Fibroblast of the aortic adventitia (primary cell): ENCODE measurements at places on chromosomes 5 and 9. TPM values are rescaled to one million over a fixed set of nuclear protein-coding genes. Genes with fewer than 3 reads are reported as not detected.

DNA sequence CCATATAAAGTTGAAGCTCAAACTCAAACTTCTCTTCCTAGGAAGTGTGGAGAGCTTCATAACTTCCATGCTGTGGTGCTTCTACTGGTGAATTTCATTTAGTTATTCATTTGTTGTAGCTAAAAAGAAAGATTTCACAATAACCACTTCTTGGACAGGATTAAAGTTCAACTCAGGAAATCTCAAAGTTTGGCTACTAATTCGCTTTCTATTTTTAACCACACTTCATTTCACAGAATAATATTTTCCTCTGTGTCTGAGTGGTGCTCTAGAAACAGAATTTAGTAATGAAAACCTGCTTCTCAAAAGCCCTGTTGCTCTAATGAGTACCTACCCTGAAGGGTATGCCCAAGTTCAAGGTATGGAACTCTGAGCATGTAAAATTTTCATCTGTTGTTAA is 73.9 kb downstream of the ACTBL2 start:
- peak; percentile 89 for DNase-seq

DNA sequence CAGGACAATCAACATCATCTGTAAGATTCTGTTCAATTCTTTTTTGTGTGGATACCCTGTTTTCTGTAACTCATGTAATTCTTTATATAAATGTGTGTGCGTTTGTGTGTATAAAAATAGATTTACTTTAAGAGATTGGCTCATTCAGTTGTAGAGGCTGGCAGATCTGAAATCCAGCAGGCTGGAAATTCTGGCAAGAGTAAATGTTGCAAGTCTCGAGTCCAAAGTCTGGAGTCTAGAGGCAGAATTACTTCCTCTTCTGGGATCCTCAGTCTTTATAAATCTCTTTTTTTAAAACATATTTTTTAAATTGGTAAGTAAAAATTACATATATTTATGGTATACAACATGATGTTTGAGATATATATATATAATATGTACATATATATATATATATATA is 202.1 kb upstream of the TMEM161B start:
- DNase-seq, result no peak

Gene ENTPD8
- not detected in 2 replicates for total RNA-seq

- no peak for DNase-seq
Measured at GRCh38 chr5:159241946-159242552, 21.0 kb upstream of the UBLCP1 start.

DNA sequence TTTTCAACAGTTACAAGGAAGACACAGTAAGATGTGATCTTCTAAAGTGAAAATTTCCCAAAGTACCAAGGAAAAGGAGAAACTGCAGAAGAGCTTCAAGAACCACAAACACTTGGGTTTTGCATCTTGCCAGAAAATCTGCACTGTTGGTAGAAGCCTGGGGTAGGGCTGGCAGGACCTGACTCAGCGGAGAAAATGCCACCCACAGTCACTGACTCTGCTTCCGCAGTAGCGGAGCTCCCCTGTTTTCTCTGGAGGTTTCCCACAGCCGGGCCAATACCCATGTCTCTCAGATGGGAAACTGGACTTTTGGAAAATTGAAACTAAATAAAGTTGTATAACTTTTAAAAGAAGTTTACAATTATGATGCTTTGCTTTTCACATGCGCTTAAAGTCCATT is 104.2 kb downstream of the MEF2C start:
- no peak for DNase-seq

Gene MZB1
- 0.18 TPM in 1 of 2 replicates, not detected in the other for total RNA-seq

DNA sequence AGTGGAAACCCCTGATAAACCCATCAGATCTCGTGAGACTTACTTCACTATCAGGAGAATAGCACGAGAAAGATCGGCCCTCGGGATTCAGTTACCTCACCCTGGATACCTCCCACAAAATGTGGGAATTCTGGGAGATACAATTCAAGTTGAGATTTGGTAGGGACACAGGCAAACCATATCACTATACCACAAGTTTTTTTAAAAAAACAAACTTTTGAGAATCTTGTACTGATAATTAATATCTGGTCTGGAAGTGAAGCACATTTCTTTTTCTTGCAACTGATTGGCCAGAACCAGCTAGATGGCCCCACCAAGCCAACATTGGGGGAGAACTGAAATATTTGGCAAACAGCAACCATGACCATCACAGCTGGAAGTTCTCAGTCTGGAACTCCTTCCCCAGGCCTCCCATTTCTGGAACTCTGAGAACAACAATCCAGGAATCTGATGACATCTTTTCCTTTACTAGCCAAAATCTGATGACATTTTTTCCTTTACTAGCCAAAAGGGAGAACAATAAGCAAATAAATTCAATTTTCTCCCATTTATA is 51.8 kb upstream of the CDKN2B start:
- peak; percentile 97 for DNase-seq

DNA sequence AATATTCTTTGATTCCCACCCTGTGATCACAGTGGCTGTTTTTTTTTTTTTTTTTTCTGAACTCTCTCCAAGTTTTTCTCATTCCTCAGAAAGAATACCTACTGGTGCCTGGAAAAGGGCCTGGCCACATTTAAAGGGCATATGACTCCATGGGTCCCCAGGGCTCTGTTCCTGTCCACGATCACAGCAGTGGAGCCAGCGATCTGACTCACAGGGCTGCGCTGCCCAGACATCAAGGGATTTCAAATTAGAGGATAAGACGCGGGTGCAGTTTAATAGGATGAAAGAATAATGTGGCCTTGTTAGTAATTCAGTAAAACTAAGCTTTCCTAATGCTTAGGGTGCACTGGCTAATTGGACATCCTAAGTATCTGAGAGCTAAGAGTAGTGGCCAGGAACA is 175.1 kb upstream of the MSX2 start:
- DNase-seq, result peak; percentile 55

Gene IZUMO3
- total RNA-seq, result not detected in 2 replicates

Gene SLC46A2
- not detected in 2 replicates for total RNA-seq

Gene IL13
- not detected in 2 replicates for total RNA-seq

- peak; percentile 22 for DNase-seq
Measured at GRCh38 chr9:137293482-137294090, 8.5 kb downstream of the NRARP start.

Gene ETF1
- 72.0 and 112 TPM in 2 replicates for total RNA-seq

- DNase-seq, result peak; percentile 75
Measured at GRCh38 chr5:123036391-123037103, at the start of gene PPIC. Gene PPIC (minus strand): TSS chr5:123036725. CDS start chr5:123036625, 100 bp downstream.

Gene BHMT2
- 5.0 and 6.8 TPM in 2 replicates for total RNA-seq

DNA sequence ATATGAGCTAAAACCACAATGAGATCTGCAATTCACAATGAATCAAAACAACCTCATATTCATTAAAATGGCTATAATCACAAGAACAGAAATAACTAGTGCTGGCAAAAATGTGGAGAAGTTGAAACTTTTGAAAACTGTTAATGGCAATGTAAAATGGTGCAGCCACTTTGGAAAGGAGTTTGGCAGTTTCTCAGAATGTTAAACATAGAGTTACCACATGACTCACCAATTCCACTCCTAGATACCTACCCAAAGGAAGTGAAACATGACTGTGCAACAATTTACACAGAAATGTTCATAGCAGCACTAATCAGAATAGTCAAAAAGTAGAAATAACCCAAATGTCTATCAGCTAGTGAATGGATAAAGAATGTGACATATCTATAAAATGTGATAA is 862.2 kb downstream of the DTWD2 start:
- no peak for DNase-seq

GRCh38 chr5:105878402-105878801 is 1792.3 kb downstream of the EFNA5 start:
- no peak for DNase-seq

Gene AJM1
- 1.1 and 1.3 TPM in 2 replicates for total RNA-seq

Gene MOB3B
- under 0.01 and 0.25 TPM in 2 replicates for total RNA-seq

- DNase-seq, result peak; percentile 15
Measured at GRCh38 chr9:123375469-123376132, 19.6 kb downstream of the CRB2 start.

DNA sequence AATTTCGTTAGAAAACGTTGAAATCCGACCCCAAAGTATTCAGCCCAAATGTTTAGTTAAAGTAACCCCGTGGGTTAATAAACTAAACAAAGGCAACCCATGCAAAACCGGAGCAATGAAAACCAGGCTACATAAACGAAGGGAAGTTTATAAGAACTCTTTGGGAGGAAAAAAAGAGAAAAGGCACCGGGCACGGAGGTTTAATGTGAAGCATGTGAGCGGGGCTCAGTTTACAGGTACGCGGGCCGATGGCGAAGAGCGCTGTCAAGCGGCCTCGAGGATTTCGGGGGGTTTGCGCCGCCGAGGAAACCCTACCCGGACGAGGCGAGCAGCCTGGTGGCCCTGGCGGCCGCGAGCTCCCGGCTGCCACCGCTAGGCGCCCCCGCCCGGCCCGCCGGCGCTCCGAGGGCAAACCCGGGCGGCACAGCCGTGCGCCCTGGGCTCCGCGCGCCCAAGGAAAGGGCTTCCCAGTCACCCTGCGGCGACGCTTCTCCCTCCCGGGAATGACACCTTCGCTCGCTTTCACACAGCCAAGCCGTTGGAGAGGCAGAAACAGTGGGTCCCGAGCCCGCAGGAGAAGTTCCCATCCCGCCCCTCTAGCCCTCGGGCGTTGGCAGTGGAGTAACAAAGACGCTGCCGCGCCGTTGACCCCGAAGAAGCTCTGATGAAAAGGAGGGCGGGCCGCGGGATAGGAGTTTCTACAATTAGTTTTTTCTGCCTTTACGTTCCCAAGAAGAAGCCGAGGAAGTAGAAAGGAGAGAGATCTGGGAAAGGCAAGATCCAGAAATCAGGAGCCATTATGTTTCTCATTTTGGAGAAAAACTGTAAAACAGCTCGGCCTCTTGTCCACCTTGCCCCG is 126.0 kb downstream of the TMEM174 start:
- DNase-seq, result no peak

DNA sequence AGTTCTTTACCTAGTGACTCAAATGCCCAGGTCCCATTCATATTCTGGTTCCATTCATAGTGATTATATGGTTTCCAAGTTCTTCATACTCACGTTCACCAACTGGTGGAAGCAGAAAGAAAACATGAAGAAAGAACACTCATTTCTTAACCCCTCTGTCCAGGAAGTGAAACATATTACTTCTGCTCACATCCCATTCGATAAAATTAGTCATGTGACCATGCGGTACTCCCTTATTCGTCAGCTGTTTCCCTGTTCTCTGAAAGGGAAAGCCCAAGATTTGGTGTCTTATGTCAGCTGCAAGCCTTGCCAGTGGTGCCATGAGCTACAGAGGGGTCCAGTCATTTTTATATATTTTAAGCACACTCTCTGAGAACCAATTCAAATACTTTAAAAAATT is 387.0 kb upstream of the DMAC1 start:
- DNase-seq, result no peak

GRCh38 chr9:109369285-109369684 is 48.4 kb upstream of the EPB41L4B start:
- DNase-seq, result no peak

- DNase-seq, result no peak
Measured at GRCh38 chr9:136280535-136281315, 23.2 kb downstream of the CCDC187 start.

GRCh38 chr5:83312663-83313062 is 158.9 kb upstream of the VCAN start:
- DNase-seq, result no peak

DNA sequence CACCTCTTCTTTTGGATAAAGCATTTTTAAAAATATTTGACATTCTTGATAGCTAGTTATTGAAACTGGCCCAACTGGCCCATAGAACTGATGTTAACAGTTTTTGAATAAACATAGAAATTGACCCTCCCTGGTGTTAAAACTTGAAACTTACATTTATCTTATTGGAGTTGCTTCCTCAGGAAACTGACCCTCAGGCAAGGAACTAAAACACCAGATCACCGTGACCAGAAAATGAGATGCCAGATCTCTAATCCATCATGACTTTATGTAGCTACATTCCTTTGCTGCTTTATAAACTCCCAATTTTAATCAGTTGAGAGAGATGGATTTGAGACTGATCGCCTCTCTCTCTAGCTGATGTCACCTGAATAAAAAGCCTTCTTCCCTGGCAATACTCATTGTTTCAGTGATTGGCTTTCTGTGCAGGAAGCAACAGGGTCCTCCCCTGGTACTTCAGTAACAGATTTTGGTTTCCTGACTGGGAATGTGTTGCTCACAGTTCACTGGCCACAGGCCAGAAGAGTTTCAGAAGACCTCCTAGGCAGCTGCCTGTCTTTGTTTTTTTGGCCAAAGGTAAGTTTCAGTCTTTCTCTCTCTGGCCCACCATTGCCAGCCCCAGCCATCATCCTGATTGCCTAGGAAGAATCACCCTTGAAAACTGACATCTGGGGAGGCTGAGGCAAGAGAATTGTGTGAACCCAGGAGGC is 212.4 kb downstream of the DTWD2 start:
- no peak for DNase-seq

GRCh38 chr9:23622396-23622795 is 203.6 kb downstream of the ELAVL2 start:
- no peak for DNase-seq

- peak; percentile 57 for DNase-seq
Measured at GRCh38 chr5:143208781-143209510, 194.5 kb downstream of the NR3C1 start.

DNA sequence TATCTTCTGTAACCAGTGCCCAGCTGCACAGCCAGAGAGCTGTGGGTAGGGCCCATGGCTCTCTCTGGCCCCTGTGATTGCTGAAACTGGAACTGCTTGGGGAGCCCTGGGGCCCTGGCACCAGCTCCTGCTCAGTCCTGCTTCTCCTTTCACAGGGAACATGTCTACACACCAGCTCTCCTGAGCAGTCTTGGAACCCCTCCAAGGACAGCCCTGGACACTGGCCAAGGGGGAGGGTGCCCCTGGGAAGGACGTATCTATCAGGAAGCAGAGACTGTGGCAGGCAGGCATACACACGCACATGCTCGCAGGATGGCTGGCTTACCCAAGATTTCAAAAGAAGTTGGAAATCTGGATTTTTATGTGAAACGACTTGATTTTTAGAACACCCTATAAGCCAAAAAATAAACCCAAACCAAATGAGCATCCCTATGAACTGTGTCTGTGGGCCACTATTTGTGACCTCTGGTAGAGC is 8.8 kb upstream of the TRAF1 start:
- peak; percentile 97 for DNase-seq

DNA sequence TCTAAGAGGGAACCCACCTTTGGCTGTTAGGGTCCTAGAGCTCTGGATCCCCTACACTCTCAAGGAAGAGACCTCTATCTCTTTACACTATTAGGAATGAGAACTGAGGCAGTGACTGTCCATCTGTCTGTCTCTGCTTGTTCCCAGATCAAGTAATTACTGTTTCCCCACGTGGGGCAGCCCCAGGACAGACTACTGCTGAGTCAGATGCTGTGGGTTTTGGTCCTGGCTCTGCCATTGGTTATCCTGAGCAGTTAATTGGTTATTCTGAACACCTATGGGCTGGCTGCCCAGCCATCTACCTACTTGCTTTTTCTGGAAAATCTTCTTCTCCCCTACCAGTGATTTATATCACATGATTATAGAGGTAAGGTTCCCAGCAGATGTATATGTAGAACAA is 33.3 kb downstream of the FBXO10 start:
- no peak for DNase-seq

Gene MAMDC2
- 0.45 and 2.8 TPM in 2 replicates for total RNA-seq

Gene STK10
- total RNA-seq, result 16.0 and 17.0 TPM in 2 replicates
